NCI-H1092 treated with DMSO at 0.1 percent for 48 hours (cell line): ENCODE measurements at places on chromosomes 2 and 18.

DNA sequence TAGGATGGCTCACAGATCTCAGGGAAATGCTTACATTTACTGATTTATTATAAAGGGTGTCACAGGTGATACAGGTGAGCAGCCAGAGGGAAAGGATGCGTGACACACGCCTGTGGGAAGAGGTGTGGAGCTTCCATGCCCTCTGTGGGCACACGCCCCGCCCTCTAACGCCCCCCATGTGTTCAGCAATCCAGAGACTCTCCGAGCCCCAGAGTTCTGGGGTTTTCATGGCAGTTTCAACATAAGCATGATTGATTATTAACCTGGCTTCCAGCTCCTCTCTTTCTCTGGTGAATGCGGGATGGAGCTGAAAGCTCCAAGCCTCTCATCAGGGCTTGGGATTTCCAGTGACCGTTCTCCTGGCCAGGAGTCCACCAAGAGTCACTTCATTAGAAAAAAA lies 34.3 kb upstream of the ODC1 start:
- DNase-seq: no peak

GRCh38 chr18:74534150-74534969 lies at the start of gene CNDP1:
Gene CNDP1, plus strand, starts transcription at chr18:74534500. Its CDS starts 168 bp downstream, at chr18:74534668.
- DNase-seq: no peak

DNA sequence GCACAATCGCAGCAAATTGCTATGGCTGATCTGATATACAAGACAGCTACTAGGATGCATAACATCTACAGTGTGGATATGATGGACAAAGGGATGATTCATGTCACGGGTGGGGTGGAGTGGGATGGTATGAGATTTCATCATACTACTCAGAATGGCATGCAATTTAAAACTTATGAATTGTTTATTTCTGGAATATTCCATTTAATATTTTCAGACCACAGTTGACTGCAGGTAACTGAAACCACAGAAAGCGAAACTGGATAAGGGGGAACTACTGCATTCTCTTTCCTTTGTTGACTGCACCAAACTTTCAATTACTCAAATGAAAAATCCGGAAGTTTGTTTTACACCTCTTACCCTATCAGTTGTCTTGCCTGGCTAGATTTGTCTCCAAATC lies 94.4 kb upstream of the NEUROD1 start:
- no peak for DNase-seq

DNA sequence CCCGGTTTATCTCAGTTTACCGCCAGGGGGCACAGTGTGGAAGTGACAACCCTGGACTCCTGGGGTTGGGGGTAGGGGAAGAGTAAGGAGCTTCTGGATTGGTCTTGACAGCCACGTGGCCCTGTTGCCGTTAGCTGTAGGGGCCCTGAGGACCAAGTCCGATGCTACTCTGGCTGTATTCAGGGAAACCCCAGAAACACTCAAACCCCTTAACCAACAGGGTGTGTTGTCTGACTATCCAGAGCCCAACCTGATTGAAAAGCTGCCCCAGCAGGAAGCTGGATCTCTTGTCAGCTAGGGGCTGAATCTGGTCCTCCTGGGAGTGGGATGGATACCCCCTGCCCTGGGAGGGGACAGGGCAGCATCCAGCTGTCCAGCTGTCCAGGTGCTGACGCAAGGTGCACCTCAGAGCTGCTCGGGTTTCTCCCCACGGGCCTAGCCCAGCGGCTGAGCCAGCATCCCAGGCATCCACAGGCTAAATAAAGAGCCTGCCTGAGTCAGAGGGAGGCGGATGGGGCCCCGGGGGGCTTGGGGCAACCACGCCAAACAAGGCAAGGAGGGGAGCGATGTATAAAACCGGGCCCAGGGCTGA lies 3.1 kb upstream of the GMPPA start:
- peak; percentile 44 for DNase-seq

DNA sequence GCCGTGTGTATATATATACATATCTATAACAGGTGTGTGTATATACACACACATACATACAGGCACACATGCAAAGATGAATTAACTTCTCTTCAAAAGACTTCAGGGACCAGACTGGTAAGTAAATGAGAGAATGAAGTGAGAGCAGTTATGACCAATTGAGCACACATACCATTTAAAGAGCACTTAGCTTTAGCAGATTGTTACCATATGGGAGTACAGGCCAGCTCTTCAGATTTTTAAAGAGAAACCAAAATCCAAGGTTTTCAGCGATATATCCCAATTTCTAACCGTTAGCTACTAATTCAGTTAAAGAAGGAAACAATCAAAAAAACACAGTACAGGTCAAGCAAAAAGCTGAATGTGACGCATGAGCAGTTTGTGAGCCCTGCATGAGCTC lies 23.7 kb downstream of the INPP1 start:
- no peak for DNase-seq

GRCh38 chr2:133908171-133908570 lies 339.9 kb upstream of the NCKAP5 start:
- DNase-seq: no peak

DNA sequence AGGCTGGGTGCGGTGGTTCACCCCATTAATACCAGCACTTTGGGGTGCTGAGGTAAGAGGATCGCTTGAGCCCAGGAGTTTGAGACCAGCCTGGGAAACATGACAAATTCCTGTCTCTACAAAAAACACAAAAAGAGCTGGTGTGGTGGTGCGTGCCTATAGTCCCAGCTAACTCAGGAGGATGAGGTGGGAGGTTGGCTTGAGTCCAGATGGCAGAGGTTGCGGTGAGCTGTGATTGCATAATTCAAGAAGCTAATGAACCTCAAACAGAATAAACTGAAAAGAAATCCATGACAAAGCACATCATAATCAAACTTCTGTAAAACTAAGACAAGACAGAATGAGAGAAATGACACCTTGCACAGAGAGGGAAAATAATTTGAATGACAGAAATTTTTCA lies 54.8 kb downstream of the SEMA4F start:
- DNase-seq: no peak

DNA sequence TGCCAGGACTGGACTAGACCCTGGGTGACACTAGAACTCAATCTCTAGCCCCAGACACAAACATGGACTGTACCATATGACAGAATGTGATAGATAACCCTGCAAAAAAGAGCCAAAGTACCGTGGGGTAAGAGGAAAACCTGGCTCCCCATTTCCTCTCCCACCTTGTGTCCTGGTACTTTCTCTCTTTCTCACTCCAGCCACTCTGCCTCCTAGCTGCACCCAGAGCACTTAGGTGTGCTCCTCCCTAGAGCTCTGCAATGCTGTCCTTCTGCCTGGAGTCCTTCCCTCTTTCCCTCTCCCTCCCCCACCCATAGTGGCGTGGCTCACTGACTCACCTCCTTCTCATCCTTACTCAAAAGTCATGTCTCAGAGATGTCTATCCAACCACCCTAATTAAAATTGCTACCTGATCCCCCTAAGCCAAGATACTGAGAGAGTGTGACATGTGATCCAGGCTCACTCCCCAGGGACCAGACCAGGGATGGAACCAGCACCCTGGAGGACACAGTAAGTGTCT lies 171.3 kb downstream of the LOXHD1 start:
- no peak for DNase-seq

DNA sequence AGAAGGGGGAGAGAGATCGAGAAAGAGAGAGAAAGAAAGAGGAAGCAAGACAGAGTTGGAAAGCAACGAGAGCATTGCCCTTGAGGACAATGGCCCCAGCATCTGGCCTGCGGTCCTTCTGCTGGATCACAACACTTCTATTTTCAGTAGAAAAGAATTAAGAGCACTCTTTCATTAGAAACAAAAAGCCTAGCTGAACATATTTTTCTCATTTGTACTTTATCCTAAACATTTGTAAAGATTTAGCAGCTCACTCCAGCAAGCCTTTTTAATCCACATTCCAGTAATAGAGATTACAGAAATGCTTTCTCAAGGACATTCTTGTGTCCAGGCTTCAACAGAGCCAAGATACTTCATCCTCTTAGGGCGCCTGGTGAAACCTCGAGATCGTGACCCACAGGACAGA lies 31.6 kb upstream of the AFF3 start:
- DNase-seq: no peak

DNA sequence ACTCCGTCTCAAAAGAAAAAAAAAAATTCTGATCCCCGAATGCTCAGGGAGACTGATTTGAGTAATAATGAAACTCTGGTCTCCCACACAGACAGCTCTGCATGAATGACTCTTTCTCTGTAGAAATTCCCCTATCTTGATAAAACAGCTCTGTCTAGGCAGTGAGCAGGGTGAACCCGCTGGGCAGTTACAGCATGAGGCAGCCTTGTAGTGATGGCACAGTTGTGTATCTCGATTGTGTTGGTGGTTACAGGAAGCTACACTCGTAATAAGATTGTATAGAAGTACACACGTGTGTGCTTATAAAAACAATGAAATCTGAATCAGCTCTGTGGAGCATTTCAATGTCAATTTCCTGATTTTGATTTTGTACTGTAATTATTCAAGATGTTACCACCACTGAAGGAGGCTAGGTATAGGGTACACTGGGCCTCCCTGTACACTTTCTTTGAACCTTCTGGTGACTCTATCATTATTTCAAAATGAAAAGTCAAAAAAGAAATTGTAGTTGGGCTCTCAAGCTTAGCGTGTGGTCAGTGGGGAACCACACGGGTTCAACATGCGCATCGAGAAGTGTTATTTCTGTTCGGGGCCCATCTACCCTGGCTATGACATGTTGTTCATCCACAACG lies 34.9 kb upstream of the ATP8B1 start:
- DNase-seq: no peak

- DNase-seq: no peak
These were observed 18.0 kb downstream of the SUCLG1 start for GRCh38 chr2:84441036-84441435.

- DNase-seq: peak; percentile 72
These were observed 91.5 kb downstream of the MYCN start for GRCh38 chr2:16031848-16032159.

- no peak for DNase-seq
These were observed 412.3 kb upstream of the ETAA1 start for GRCh38 chr2:66984864-66985263.

- no peak for DNase-seq
These were observed 168.7 kb downstream of the SETBP1 start for GRCh38 chr18:44849361-44849760.

- DNase-seq: no peak
These were observed 33.5 kb downstream of the MRPS9 start for GRCh38 chr2:105071379-105071778.

DNA sequence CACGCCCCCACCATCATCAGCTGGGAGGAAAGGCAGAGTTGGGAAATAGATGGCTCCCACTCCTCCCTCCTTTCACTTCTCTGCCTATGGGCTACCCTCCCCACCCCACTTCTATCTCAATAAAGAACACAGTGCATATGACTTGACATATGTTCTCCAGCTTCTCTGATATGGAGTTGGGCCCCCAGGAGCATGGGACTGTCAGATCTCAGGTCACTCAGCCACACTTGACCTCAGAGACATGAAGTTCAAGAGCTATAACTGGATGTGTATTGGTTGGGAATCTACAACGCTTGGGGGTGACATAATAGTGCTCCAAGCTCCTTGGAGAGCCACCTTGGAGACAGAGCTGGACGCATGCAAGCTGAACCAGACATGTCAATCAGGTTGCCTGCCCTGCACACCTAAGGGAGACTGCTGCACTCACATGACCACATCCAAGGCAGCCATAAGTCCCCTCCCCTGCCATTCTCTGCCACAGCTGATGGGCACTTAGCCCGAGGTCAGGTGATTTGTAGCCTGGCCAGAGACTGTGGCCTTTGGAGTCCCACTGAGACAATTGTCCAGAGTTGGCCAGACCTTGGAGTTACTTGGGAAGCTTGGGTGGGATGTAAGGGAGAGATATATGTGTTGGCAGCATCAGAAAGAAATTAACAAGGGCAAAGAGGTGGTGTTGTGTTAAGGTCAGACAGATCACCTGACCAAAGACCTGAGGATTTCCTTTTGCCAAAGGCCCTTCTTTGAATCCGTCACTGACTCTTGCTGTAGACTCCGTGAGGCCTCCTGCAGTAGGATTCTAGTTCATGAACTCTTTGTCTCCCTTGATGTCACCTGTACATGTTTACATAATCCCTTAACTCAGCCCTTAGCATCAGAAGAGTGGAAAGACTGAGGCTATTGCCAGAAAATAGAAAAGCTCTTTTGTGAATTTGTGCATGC lies 3.7 kb downstream of the INHA start:
- DNase-seq: peak; percentile 10

GRCh38 chr2:74347742-74348141 lies 4.5 kb upstream of the SLC4A5 start:
- no peak for DNase-seq

DNA sequence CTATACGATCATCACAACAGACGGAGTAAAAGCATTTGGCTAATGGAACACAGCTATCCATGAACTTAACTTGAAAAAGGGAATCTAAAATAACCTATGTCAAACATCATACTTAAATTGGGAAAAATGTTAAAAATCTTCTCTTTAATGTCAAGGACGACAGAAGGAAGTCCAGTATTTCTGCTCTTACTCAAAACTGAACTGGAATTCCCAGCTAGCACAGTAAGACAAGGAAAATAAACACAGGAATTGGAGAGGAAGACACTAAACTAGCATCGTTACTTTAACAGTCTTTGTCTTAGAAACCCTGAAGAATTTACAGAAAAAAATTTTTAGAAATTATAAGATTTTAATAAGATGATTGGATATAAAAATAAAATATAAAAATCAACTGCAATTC lies 112.6 kb downstream of the HDAC4 start:
- no peak for DNase-seq

- no peak for DNase-seq
These were observed 32.2 kb upstream of the IGFBP5 start for GRCh38 chr2:216727346-216728122.

- DNase-seq: no peak
These were observed 1.2 kb downstream of the RAB12 start for GRCh38 chr18:8610459-8610851.

- no peak for DNase-seq
These were observed 4.4 kb downstream of the ONECUT2 start for GRCh38 chr18:57439609-57439968.
